ENCODE measurements at places on chromosomes 5 and 9.

DNA sequence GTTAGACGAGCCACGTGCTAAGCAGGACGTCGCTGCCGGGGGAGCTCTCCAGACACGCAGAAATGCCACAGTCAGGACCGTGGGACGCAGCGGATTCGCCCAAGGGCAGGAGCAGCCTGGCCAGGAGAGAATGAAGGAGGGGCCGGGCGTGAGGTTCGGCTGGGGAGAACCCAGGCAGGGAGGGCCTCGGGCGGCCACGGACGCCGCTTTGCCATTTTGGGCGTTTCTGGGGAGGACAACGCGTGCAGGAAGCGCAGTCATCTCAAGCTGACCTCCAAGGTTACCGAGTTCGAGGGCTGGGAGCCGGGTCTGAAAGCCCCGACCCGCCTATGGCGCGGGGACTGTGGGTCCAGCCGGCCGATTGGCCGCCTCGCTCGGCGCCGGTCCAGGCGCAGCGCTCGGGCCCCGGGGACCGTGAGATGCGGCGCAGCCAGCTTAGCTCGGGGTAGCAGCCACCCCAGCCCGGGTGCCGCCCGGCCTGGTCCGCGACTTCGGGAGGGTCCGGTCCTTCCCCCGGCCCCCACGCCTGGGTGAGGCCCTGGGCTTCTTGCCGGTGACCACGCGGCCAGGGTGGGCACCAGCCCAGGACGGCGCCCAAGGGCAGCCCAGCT, 760 bp upstream of the MAN1B1 start:
- peak; percentile 33 for DNase-seq

- DNase-seq = no peak
These were observed 12.5 kb upstream of the SYNPO start for GRCh38 chr5:150627731-150628545.

DNA sequence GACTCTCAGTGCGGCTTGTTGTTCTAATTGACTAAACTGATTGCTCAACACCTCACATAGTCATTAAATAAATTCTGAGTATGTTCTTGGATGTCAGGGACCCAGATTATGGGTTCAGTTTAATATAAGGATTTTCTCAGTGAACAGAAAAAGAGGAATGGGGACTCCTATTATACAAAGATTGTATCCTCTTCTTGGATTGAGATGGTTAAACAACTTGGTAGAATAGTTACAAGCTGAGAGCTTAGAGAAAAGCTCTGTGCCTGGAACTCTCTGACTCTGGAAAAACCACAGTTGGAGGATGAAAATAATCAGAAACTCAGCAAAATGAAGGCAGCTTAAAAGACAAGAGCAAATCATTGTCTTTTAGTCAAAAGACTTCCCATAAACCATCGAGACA, 30.5 kb downstream of the ANKRA2 start:
- no peak for DNase-seq

- peak; percentile 74 for DNase-seq
These were observed 2.4 kb downstream of the SMARCA2 start for GRCh38 chr9:2017331-2018161.

- DNase-seq = no peak
These were observed 147.3 kb downstream of the CACNA1B start for GRCh38 chr9:138024831-138025291.

DNA sequence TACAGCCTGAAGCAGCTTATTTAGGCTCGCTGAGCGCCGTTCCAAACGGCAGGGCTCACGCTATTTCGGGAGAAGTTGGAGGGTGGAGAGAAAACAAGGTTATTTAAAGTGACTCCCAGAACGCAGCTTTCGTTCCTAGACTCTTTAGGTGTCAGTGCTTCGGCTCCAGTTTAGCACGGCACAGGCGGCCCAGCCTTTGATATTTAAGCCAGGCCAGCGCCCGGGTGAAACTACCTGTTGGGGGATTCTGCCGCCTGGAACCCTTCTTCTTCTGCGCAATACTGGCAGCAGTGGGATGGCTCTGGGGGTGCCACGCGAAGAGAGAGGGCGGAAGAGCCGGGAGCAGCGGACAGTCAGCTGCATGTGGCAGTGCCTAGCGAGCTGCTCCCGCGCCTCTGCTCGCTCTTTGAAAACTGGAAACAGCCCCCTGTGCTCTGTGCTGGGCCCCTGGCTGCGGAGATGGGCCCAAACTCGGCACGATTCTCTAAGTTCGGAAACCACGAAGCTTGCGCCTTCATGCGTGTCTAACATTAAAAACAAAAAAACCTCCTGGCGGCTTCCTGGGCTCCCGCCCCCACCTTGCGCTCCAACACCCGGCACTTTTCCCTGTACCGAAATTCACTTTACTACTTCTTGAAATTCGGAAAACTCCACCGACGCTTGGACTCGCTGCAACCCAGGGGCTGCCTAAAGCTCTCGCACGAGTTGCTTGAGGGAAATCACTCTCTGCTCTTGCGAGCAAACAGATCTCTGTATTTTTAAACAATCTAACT, 34.6 kb upstream of the NFIB start:
- DNase-seq = no peak

DNA sequence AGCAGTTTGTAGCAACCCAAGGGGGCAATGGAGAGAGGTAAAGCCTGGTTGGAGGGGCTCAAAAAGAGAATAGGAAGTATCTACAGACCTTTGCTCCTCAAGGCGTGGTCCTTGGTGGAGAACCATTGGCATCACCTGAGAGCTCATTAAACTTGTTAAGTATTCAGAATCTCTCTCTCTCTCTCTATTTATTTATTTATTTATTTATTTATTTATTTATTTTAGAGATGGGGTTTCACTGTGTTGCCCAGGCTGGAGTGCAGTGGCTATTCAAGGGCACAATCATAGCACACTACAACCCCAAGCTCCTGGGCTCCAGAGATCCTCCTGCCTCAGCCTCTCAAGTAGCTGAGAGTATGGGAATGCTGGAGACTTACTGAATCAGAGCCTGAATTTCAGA, 193.1 kb upstream of the ADCY2 start:
- DNase-seq = no peak

DNA sequence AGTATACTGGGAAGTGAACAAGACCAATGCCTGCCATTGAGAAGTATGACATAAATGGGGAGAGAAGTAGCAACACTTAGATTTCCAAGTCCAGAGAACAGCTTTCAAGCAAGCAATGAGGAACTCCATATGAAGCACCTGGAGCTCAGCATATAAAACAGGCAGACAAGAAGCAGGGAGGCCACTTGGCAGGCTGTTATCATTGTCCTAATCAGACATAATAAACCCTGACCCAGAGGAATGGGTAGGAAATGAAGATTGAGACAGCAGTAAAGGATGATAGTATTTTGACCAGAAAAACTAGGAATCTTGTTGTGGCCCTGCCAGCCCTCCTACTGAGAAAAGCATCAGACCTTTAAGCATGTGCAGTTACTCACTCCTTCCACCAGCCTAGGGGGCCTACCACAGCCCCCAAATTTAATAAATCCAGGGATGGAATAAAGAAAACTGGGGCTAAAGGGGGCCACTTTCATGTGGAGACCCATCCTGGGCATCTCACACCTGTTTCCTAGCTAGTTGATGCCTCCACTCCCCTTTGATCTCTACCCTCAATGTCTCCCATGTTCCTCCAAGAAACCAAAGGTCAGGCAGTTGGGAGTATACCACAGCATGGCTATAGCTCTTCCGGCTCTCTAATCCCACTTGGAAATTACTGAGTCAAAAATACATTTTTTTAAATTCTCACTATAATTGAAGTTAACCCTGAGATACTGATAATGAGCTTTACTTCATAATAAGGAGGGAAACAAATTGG, 135.1 kb downstream of the SIL1 start:
- DNase-seq = no peak

DNA sequence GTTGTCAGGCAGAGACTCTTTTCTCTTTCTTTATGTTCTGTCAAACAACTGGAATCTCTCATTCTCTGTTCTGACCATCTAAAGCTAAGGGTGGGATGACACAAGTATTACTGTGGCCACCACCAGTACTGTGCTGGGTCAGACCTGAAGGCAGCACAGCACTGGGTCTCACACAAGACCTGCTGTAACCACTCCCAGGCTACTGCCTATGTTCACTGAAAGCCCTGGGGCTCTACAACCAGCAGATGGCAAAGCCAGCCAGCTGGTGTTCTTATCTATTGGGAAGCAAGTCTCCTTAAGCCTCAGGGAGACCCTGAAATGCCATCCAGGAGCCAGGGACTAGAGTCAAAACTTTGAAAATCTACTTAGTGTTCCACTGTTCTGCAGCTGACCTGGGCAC, 189.5 kb downstream of the SLCO4C1 start:
- no peak for DNase-seq

DNA sequence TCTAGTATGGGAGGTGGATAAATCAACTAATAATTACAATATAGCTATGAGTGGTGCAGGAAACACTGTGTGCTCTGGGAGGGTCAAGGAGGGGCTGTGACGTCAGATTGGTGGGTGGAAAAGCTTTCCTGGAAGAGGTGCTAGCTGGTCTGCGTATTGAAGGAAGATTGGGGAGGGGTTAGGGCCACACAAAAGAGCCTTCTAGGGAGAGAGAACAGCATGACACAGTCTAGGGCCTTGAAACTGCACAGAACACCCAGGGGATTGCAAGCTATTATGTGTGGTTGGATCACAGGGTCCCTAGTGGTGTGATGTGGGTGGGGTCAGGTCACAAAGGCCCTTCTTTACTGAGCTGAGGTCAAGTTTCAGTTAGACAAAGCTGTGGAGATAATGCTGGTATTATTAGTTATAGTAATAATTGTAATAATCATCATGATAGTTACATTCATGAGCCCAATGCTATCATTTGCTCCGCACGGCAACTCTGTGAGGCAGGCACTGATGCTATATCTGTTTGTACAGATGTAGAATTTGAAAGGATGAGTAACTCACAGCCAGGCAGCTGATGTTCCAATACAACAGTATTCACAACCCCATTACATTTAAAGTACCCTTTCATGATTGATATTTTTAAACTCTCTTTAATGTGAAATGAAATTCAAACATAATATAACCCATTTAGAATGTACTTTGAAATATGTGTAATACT, 197.4 kb upstream of the IL12B start:
- no peak for DNase-seq

- no peak for DNase-seq
These were observed 26.2 kb upstream of the LVRN start for GRCh38 chr5:115936031-115936430.

DNA sequence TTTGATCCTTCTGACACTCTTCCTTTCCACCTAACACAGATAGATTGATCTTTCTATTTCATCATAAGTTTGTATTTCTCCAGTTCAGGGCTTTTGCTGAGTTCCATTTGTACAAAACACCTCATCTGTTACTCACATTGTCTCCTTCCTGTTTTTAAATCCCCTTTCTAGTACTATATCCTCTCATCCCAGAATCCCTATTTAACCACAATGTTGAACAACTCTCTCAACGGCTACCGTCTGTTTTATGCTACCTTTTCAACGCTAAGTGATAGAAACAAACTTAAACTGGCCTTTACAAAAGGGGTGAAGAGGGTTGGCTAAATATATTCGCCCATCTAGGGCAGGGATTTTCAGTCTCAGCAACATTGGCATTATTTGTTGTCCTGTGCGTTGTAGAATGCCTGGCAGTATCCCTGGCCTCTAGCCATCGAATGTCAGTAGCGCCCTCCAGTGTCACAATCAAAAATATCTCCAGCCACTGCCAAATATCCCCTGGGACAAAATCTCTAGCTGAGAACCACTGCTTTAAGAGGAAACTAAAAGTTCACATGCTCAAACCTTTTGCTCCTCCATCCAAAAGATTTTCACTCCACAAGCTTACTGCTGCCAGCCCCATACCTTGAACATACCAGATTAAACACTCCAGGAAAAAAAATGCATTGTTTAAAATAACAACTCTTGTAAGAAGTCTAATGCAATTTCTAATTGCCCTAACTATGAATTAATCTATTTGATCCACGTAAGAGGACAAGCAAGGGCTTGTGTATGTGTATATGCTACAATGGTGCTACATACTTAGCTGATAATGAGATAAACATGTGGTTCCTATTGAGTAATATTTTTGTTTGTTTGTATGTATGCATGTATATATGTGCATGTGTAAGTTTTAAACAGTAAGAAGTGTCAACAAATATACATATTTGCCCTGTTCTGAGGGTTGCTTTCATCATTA, 344.0 kb downstream of the PTPRD start:
- DNase-seq = no peak

DNA sequence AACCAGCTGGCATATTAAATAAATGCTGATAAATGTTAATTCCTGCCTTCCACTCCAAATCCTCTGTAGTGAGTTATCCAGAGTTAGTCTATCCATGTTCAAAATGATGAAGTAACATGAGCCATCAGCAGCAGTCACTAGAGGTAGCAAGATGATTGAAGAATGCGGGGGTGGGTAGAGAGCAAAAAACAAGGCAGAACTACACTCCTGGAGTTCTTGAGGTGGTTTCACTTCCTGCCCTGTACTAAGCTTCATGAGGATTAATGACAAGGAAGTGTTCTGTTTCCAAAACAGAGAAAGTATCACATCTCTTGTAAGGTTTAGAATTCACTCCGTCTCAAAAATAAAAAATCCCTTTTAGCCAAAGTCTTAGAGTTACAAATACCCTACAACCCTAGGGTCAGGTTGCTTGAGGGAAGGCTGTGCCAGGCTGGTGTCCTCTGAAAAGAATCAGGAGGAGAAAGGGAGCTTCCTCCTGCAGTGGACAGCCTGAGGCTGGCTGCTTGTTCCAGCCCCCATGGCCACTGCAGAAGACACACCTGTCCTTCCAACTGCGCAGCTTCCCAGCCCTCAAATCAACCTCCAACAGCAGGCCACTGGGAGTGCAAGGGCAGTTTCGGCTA, 180.2 kb downstream of the DENND1A start:
- DNase-seq = no peak

GRCh38 chr5:122076669-122077365, 1.2 kb downstream of the LOX start:
- peak; percentile 32 for DNase-seq

GRCh38 chr5:96856371-96856770, 19.9 kb upstream of the ERAP2 start:
- no peak for DNase-seq

- DNase-seq = no peak
These were observed 28.4 kb downstream of the FGF1 start for GRCh38 chr5:142657446-142657845.

- DNase-seq = peak; percentile 49
These were observed 1.9 kb upstream of the IL13 start for GRCh38 chr5:132655821-132656773.

GRCh38 chr5:66666778-66667177, 70.6 kb downstream of the MAST4 start:
- peak; percentile 5 for DNase-seq

- peak; percentile 46 for DNase-seq
These were observed 518 bp downstream of the SPRY4 start for GRCh38 chr5:142324136-142324870.

- no peak for DNase-seq
These were observed 3.7 kb downstream of the ANXA2R start for GRCh38 chr5:43036409-43036808.

- no peak for DNase-seq
These were observed 778.1 kb upstream of the WWC1 start for GRCh38 chr5:167513381-167513780.

DNA sequence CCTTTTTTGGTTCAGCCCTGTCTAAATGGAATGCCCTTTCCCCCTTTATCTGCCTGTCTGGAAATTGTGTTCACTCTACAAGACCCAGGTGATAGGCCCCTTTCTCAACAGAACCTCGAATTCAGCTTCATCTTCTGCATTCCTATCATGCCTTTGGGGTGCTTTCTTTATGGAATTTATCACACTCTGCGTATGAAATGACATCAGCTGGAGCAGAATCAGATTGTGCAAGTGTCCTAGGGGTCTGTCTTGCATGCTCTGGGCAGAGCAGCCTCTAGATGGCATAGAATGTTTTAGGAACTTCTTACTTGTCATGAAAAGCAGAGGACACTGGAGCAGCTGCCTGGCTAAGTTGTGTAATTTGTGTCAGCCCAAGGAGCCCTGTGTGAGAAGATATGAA, 84.9 kb downstream of the ISL1 start:
- no peak for DNase-seq

Data from stimulated activated CD4-positive, alpha-beta T cell treated with anti-CD3 and anti-CD28 coated beads, Interleukin-4, amount 100 ng/mL, for 1 hour (primary cell).